ENCODE measurements at places on chromosomes 12 and 14. TPM values are rescaled to one million over a fixed set of nuclear protein-coding genes. Genes with fewer than 3 reads are reported as not detected.
A peak's percentile ranks its signal among the peaks of the same experiment; 100 is the strongest.

- H3K27ac ChIP-seq = no peak overlapping the region
- H3K27me3 ChIP-seq = no peaks in the 10 kb centered on the region
- no peaks in the 10 kb centered on the region for H3K4me1 ChIP-seq
- H3K36me3 ChIP-seq = no peaks in the 10 kb centered on the region
Measured at GRCh38 chr12:11786638-11787365, 137.3 kb downstream of the ETV6 start.

DNA sequence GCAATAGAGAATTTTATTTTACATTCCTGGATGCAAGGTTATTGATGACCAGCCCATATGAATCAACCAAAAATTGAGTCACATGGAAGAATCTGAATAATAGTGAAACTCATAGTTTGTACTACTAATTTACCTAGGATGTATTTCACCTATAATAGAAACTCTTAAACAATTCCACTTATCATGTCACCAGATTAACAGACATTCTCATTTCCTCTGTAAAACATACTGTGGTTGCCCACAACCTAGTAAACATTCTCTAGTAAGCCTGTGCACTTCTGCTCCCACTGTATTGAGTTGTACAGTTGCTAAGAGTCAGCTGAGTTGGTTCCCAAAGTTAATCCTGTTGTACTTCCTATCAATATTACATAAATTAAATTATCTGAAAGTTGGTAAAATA is 196.6 kb upstream of the TMTC1 start:
- no peak overlapping the region for H3K4me3 ChIP-seq
- H3K4me1 ChIP-seq = no peaks in the 10 kb centered on the region
- H3K27me3 ChIP-seq = no peaks in the 10 kb centered on the region
- H3K27ac ChIP-seq = no peak overlapping the region
- H3K36me3 ChIP-seq = no peaks in the 10 kb centered on the region

GRCh38 chr12:76704693-76705092 is 59.2 kb upstream of the ZDHHC17 start:
- no peaks in the 10 kb centered on the region for H3K4me1 ChIP-seq
- H3K4me3 ChIP-seq = no peak overlapping the region
- no peaks in the 10 kb centered on the region for H3K27me3 ChIP-seq
- no peak overlapping the region for H3K27ac ChIP-seq
- DNase-seq = no peak

- no peak overlapping the region for H3K4me3 ChIP-seq
- no peak overlapping the region for H3K27ac ChIP-seq
Measured at GRCh38 chr12:130992979-130993538, 39.4 kb downstream of the ADGRD1 start.

- DNase-seq = no peak
- H3K27me3 ChIP-seq = no peaks in the 10 kb centered on the region
- no peaks in the 10 kb centered on the region for H3K36me3 ChIP-seq
- no peak overlapping the region for H3K4me3 ChIP-seq
- no peaks in the 10 kb centered on the region for H3K4me1 ChIP-seq
- no peak overlapping the region for H3K27ac ChIP-seq
Measured at GRCh38 chr14:92785667-92786426, 8.3 kb upstream of the GOLGA5 start.

- H3K36me3 ChIP-seq = no peaks in the 10 kb centered on the region
- DNase-seq = no peak
- H3K27me3 ChIP-seq = no peaks in the 10 kb centered on the region
- no peaks in the 10 kb centered on the region for H3K4me1 ChIP-seq
- H3K27ac ChIP-seq = no peak overlapping the region
- H3K4me3 ChIP-seq = no peak overlapping the region
Measured at GRCh38 chr14:69317780-69318179, 57.8 kb downstream of the GALNT16 start.

- no peaks in the 10 kb centered on the region for H3K27me3 ChIP-seq
- no peaks in the 10 kb centered on the region for H3K36me3 ChIP-seq
- no peak overlapping the region for H3K27ac ChIP-seq
- DNase-seq = no peak
Measured at GRCh38 chr12:104741497-104742367, 216.4 kb downstream of the SLC41A2 start.

Gene SPTB
- 0.93 TPM for total RNA-seq

GRCh38 chr14:103142026-103142425 is 18.8 kb downstream of the TNFAIP2 start:
- no peak overlapping the region for H3K27ac ChIP-seq
- no peaks in the 10 kb centered on the region for H3K4me1 ChIP-seq
- no peak for DNase-seq
- no peak overlapping the region for H3K4me3 ChIP-seq
- H3K27me3 ChIP-seq = no peaks in the 10 kb centered on the region

Gene CCDC38
- total RNA-seq = 1.2 TPM

- DNase-seq = no peak
- no peaks in the 10 kb centered on the region for H3K4me1 ChIP-seq
- no peaks in the 10 kb centered on the region for H3K27me3 ChIP-seq
- H3K4me3 ChIP-seq = no peak overlapping the region
- H3K27ac ChIP-seq = no peak overlapping the region
Measured at GRCh38 chr14:99815696-99816095, 22.5 kb downstream of the EML1 start.

Gene LRRC10
- not detected for total RNA-seq

GRCh38 chr14:93019970-93020369 is 95.8 kb downstream of the ITPK1 start:
- no peak overlapping the region for H3K4me3 ChIP-seq
- no peak overlapping the region for H3K27ac ChIP-seq
- H3K36me3 ChIP-seq = no peaks in the 10 kb centered on the region

GRCh38 chr14:54512393-54512792 is 2.7 kb downstream of the CGRRF1 start:
- no peak overlapping the region for H3K4me3 ChIP-seq
- no peak for DNase-seq
- no peaks in the 10 kb centered on the region for H3K27me3 ChIP-seq
- H3K27ac ChIP-seq = no peak overlapping the region
- no peaks in the 10 kb centered on the region for H3K4me1 ChIP-seq

- H3K4me3 ChIP-seq = no peak overlapping the region
- no peaks in the 10 kb centered on the region for H3K36me3 ChIP-seq
- H3K27ac ChIP-seq = no peak overlapping the region
- H3K27me3 ChIP-seq = no peaks in the 10 kb centered on the region
- DNase-seq = no peak
Measured at GRCh38 chr14:63795532-63795931, 57.3 kb upstream of the SYNE2 start.

Gene MSI1
- total RNA-seq = not detected

Gene TRHDE
- 1.4 TPM for total RNA-seq

Gene EFCAB11
- total RNA-seq = 2.4 TPM

DNA sequence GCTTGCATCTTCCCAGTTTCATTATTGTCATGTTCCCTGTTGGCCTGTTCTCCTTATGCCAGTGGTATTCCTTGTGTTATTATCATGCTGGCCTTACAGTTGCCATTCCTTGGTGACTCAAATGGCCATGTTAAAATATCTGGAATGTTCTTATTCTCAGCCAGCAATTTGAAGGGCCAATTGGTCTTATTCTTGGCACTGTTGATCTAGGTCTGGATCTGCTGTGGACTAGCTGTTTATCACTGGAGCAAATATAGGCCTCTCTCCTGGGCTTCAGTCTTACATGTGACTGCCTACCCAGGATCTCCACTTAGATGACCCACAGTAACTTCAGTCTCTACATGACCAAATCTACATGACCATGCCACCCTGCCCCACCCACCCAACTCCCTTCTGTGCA is 5.4 kb downstream of the CIPC start:
- H3K27me3 ChIP-seq = no peaks in the 10 kb centered on the region
- no peak for DNase-seq
- H3K36me3 ChIP-seq = no peaks in the 10 kb centered on the region
- no peak overlapping the region for H3K4me3 ChIP-seq

DNA sequence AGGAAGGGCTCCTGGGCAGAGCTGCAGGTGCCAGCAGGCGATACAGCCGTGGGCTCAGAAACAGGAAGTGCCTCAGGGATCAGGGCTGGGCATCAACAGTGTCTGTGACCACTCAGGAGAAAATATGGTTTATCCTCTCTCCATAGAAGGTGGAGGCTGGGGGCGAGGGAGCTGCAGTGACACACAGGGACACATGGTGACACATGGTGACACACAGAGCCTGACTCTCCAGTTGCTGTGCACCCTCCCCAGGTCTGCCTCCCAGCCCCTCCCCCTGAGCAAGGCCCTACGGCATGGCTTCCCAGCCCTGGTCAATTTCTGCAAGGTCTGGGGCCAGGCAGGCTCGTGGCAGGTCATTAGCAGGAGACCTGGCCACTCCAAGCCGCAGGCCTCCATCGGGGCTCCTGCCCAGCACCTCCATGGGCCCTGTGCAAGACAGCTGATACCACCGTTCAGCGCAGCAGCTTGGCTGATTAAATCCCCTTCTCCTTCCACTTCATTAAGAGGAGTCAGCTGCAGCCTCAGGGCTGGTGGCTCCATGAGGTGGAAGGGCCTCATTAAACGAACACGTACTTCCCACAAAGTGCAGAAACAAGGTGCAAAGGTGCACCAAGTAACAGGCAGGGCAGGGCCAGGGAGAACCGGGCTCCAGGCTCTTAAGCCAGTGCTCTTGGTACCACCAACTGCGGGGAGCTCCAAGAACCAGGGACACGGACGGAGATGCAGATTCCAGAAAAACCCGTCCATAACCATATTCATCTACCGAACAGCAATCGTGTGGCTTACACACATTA is 60.7 kb downstream of the CCNK start:
- no peaks in the 10 kb centered on the region for H3K27me3 ChIP-seq
- no peaks in the 10 kb centered on the region for H3K4me1 ChIP-seq
- H3K27ac ChIP-seq = no peak overlapping the region
- no peak overlapping the region for H3K4me3 ChIP-seq
- DNase-seq = no peak
- no peaks in the 10 kb centered on the region for H3K36me3 ChIP-seq

- H3K4me1 ChIP-seq = no peaks in the 10 kb centered on the region
- no peak overlapping the region for H3K4me3 ChIP-seq
- no peak overlapping the region for H3K27ac ChIP-seq
- DNase-seq = no peak
Measured at GRCh38 chr14:57729208-57730187, 136.4 kb downstream of the SLC35F4 start.

- H3K36me3 ChIP-seq = no peaks in the 10 kb centered on the region
- H3K27ac ChIP-seq = no peak overlapping the region
- no peaks in the 10 kb centered on the region for H3K27me3 ChIP-seq
- no peak for DNase-seq
- no peaks in the 10 kb centered on the region for H3K4me1 ChIP-seq
Measured at GRCh38 chr14:83463500-83464098, 1929.9 kb upstream of the SEL1L start.

- H3K4me3 ChIP-seq = peak overlapping the region; percentile 64
- DNase-seq = no peak
- H3K27me3 ChIP-seq = no peaks in the 10 kb centered on the region
- H3K27ac ChIP-seq = no peak overlapping the region
Measured at GRCh38 chr14:38211255-38211735, 3.6 kb downstream of the SSTR1 start.

Gene NPAS3
- 0.19 TPM for total RNA-seq

DNA sequence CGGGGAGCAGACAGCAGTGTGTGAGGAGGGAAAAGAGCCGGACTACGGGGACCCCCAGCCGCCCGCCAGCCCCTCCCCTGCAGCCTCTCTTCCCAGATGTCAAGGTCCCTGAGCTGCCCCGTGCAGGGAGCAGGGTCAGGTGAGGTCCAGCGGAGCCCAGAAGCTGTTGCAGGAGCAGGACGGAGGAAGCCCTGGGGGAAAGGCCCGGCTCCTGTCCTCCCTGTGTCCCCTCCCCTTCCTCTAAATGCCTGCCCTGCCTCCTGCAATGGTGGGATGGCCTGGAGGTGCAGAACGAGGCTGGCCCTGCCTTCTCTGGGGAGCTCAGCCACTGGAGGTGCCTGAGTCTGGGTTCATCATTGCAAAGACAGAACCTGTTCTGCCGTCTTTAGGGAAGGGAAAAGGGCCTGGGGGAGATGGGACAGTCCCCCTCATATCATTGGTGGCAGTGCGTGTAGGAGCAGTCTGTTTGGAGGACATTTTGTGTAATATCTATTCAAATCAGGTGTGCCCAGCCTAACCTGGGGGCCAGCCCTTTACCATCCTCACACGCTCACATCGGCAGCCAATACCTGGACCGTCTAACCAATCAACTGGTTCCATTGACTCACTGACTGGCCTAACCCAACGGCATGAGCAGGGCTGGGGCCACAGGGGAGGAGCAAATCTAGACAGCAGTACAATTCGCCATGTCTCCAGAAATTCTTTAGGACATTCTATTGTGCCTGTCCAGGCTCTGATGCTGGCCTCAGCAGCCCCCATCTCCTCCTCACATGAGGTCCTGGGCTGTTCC is 364.1 kb upstream of the SFSWAP start:
- no peaks in the 10 kb centered on the region for H3K27me3 ChIP-seq

Gene ANKS1B
- not detected for total RNA-seq

GRCh38 chr12:113061061-113061694 is 4.6 kb downstream of the DTX1 start:
- H3K27me3 ChIP-seq = no peaks in the 10 kb centered on the region
- no peak overlapping the region for H3K27ac ChIP-seq
- no peak for DNase-seq
- no peaks in the 10 kb centered on the region for H3K36me3 ChIP-seq
- no peak overlapping the region for H3K4me3 ChIP-seq
- H3K4me1 ChIP-seq = peaks cover 27% of the 10 kb centered on the region

- peaks cover 8% of the 10 kb centered on the region for H3K4me1 ChIP-seq
- H3K27me3 ChIP-seq = no peaks in the 10 kb centered on the region
- no peak overlapping the region for H3K4me3 ChIP-seq
Measured at GRCh38 chr12:111446631-111447570, 41.2 kb downstream of the SH2B3 start.

Gene CMTM5
- not detected for total RNA-seq

- H3K36me3 ChIP-seq = no peaks in the 10 kb centered on the region
- H3K4me1 ChIP-seq = no peaks in the 10 kb centered on the region
- no peaks in the 10 kb centered on the region for H3K27me3 ChIP-seq
- DNase-seq = no peak
Measured at GRCh38 chr14:51789114-51789513, 71.3 kb upstream of the GNG2 start.

All from right lobe of liver (tissue), 6 donors.